Substantia nigra (tissue), 51 donors: ENCODE measurements at places on chromosomes 2 and 18.

GRCh38 chr18:8607776-8608742 is 1.2 kb upstream of the RAB12 start:
- no peak for DNase-seq

GRCh38 chr2:104658144-104658835 is 195.6 kb upstream of the POU3F3 start:
- peak; percentile 53 for DNase-seq

- no peak for DNase-seq
Measured at GRCh38 chr2:162232671-162233070, 10.6 kb downstream of the FAP start.

DNA sequence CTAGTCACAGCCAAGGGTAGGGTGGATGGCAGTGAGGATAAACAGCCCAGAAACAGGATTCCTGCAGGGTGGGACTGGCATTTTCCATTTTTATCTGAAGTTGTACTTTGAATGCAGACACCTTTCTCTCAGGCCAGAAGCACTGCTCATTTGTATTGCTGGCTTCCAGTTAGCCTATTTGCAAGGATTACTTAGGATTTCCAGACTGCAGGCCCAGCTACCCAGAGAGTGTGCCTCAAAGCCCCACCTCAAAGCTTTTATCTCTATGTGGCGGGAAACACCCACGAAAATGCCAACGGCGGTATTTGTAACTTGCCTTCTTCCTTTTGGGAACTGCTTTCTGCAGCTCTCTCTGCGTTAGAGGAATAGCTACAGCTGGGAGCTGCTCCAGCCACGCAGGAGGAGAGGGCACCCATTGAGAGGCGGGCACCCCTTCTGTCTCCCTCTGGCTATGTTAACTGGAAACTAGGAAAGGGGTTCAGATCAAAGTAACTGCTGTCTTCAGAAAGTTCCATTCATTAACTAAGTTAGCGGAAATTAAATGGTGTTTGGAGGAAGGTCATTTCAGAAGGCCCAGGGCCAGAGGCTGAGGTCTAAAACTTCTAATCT is 144.9 kb downstream of the TGIF1 start:
- peak; percentile 30 for DNase-seq

DNA sequence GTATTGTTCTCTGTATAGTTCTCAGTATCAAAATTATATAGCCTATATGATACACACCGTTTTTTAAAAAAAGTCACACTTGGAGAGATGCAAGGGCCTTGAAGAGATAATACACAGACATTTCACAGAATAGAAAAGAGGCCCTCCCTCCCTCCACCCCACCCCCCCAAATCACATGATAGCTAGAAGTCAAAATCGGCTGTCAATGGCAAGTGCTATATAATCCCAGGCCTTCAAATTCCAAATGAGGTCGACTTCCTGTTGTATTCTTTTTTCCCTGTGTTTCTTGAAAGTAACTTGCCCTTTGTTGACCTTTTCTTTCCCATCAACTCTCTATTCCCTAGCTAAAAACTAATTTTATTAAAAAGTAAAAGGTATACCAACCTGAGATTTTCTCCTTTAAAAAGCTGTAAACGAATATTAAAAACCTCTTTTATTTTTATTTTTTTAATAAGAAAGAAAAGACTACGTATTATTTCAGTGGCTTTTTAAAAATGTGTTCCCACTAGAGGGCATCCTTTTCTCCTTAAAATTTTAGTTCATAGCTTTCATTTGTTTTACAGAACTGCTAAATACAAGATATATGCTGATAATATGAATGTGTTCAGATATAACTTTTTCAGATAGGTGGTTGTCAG is 46.6 kb downstream of the KCMF1 start:
- no peak for DNase-seq
